ENCODE measurements at places on chromosomes 12 and 14.

GRCh38 chr14:76698191-76698590, 63.1 kb upstream of the VASH1 start:
- DNase-seq = no peak

DNA sequence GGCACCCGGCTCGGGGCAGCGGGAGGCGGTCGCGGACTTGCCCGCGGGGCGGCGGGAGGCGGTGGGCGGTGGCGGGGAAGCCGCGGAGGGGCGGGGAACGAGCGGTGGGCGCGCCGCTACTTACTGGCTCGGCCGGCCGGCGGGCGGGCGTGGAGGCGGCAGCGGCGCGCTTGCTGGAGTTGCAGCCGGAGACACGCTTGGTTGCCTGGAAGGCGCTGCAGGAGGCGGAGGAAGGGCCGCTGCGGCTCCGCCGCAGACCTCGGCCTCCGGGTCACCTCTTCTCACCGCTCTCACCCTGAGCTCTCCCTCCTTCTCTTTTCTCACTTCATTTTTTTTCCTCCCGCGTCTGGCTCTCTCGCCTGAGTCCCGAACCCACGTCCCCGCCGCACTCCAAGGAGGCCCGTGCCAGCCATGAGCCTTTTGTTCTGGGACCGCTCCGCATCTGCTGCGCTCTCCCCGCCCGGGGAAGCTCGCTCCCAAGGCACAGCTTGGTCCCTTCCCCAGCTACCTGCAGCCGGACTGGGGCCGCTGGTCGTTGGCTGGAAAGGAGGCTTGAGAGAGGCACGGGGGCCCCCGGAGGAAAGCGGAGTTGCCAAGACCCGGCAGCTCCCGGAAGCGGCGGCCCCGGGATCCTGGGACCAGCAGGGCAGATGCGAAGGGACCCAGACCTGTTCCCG, 592 bp upstream of the KCNK10 start:
- no peak for DNase-seq

DNA sequence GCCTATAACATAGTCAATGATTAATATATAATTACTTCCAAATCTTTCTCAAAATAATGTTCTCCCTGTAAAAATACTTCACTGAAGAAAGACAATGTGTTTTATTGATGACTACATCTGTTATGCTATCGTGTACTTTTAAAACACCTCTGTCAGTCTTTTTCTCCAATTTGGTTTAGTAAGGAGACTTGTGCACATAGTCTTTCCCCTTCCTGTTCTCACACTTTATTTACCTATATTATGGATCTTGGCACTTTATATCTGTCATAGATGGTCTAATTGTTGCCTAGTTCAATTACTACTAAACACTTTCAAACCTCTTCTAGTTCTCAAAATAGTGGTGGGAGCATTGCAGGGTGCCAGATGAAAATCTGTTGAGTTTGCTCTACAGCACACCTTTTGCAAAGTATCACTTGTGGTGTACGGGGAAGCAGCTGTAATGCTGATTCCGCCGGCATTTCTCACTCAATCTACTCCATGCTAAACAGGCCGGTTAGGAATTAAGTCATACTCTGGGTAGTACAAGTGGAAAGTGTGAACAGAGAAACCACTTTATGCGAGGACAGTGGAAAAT, 1.1 kb upstream of the INSM2 start:
- no peak for DNase-seq

DNA sequence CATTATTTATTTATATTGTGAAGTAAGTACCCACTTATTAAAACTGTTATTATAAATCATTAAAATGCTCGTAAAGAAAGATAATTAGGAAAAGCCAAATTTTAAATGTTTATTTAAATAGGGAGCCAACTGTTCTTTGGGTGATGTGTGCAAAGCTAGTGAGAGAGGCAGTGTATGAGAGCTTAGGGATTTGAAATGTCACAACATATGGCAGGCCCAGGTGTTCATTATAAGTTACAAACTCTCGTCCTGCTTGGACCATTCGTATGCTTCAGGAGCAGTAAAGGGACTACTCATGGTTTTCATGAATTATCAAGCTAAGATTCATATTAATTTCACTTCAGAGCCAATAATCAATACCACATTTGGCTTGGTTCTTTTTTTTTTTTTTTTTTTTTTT, 154.5 kb downstream of the TGFB3 start:
- DNase-seq = no peak

DNA sequence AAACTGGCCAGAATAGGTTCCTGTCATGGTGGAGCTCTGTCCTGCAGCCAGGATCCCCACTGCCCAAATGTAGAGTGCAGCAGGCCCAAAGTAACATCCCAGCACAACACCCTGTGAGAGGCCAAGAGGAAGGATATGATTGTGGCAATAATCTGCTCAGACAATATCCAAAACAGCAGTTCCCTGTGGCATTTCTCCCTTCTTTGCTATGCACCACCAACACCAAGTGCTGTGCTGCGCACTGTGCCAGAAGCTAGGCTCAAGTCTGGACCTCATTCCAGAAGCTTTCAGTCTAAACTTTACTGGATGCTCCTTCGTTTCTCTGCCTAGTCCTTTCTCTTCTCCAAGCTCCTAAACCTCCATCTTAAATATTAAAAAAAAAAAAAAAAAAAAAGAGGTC, 33.4 kb downstream of the SLC11A2 start:
- DNase-seq = no peak

DNA sequence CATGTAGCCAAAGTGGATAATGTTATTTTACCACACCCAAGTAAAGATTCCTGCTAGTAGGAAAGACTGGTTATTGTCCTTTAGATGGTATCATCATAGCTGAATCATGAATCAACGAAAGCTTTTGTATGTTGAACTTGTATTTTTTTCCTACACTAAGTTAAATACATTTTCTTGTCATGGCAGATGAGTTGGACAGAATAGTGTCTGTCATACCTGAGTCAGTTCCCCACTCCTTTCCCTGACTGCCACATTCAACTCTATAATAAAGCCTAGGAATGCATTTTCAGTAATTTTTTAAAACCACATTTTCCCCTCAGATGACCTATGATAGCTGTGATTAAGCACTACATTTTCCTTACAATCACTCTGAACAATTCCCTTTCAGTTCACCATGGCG, 9.3 kb upstream of the PTHLH start:
- no peak for DNase-seq

DNA sequence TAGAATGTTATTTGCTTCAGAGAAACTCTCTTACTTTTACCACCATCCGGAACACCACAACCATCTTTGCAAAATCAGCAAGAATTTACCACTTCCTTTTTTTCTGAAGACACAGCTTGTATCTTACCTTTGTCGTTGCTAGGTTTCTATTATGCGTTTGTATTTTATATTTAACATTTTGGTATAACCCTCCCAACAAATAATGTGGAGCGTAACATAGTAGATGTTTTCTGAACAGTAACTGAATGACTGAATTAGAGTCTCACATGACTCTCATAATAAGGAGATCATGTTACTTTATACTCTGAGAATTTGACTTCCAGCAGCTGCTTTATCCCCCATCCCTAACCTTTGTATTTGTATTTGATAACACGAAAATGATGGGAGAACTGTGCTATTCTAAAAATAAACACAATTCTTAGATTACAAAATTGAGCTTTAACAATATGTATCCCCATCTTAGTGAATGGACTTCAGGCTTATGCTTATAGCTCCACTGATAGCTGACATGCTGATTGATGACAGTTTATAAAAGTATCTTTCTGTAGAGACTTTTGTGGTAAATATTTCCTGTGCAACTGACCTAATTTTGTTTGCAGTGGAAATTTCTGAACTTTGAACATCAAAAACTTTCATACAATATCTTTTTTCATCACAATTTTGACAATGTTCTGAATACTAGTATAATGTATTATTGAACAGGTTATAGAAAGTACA, 7.9 kb upstream of the KLRB1 start:
- no peak for DNase-seq

- no peak for DNase-seq
Measured at GRCh38 chr14:77883847-77884238, 83.9 kb downstream of the ADCK1 start.

DNA sequence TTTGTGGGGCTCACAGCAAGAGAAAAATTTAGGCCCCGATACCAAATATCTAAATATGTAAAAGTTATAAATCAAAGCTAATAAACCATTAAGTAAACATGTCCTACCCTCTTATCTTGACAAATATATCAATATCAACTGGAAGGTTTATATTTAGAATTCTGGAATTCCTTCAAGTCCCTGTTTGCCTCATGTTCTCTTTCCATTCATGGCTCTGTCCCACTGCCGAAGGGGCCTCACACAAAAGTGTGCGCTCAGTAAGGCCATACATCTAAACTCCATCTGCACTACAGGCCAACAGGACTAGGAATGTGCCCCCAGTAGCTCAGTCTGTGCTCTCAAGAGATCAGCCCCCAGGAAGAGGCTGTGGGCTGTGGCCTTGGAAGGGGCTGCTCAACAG, 10.6 kb upstream of the ATP5MC2 start:
- DNase-seq = no peak

- DNase-seq = no peak
Measured at GRCh38 chr14:106831322-106831720, 1304.9 kb downstream of the TMEM121 start.

DNA sequence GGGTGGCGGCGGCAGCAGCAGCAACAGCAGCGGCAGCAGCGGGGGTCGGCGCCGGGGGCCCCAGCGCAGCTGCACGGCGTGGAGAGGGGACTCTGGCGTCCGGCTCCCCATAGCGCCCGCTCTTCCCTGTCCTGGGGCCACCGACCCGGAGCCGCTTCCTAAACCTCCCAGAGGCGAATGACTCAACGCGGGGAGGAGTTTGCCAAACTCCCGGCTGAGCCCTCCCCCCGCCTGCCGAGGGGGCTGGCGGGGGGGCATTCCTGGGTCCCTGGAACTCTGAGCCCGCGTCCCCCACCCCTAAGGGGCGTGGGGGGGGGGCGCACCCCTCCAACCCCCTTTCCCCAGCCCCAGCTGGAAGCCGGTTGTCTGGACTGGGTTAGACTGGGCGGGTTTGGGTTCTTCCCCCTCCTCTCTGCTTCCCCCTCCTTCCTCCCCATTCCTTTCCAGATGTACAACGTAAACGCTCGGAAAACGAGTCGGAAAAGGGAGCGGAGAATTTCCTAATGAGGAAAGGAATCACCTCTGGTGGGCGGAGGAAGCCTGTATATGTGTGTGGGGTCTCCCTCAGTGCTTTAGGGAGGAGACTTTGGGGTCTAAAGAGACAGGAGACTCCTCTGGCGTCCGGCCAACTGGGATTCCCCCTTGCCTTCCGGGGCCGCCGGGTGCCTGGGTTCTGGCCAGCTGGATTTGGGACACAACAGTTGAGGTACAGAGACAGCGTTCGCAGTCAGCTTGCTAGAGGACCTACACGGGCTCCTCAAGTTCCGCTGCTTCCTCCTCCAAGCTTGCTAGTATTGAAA, at the start of gene ITGA5:
Gene ITGA5, minus strand, starts transcription at position 179 of the 800 bp plus-strand sequence. Its CDS starts 68 bp downstream, at position 111.
- DNase-seq = no peak

GRCh38 chr12:129815846-129816245, 88.0 kb downstream of the TMEM132D start:
- no peak for DNase-seq

- DNase-seq = no peak
Measured at GRCh38 chr14:69325646-69326265, 65.8 kb downstream of the GALNT16 start.

DNA sequence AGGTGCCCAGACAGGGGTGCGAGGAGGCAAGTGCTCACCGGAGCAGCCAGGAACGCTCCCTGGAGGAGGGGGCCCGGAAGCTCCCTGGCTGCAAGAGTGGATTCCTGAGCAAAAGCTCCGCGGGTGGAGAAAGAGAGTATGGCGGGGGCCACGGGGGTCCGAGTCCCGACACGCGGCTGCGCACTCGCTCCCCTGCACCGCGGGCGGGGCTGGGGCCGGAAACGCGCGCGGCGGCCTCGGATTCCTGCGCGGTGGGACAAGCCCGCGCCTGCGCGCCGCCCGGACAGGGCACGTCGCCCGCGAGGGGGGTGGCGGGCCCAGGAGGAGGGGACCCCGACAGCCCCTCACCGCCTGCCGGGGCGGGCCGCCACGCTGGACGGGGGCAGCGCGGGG, 27.8 kb upstream of the GPR132 start:
- no peak for DNase-seq

DNA sequence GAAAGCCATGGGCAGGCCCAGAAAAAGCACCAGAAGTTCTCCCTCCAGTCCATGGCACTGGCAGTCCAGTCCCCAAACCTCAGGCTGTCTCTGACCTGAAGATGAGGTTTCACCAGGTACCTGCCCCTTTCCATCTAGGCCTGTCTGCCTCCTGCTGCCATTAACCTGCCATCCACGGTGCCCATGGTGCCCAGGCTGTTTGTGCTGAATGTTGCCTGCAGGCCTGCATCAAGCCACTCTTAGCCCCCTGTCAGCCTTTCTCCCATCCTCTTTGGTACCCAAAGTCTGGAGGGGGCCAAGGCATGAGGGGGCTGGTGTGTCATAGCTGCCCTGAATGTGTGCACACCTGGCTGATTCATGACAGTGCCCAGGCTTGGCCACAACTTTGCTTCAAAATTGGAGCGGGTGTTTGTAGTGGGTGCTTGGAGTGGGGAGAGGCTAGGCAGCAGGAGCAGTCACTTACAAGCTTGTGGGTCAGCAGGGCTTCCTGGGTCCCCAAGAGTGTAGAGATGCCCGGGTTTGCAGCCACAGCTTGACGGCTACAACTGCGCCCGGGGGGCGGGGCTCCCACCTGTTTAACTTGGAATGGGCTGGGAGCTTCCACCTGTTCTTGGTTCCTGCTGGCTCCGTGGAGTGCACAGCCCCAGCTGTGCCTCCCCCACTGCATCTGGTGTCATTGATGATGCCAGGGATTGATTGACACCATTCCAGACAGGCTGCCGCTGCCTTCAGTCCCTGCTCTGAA, 88.5 kb downstream of the GPHN start:
- DNase-seq = no peak

DNA sequence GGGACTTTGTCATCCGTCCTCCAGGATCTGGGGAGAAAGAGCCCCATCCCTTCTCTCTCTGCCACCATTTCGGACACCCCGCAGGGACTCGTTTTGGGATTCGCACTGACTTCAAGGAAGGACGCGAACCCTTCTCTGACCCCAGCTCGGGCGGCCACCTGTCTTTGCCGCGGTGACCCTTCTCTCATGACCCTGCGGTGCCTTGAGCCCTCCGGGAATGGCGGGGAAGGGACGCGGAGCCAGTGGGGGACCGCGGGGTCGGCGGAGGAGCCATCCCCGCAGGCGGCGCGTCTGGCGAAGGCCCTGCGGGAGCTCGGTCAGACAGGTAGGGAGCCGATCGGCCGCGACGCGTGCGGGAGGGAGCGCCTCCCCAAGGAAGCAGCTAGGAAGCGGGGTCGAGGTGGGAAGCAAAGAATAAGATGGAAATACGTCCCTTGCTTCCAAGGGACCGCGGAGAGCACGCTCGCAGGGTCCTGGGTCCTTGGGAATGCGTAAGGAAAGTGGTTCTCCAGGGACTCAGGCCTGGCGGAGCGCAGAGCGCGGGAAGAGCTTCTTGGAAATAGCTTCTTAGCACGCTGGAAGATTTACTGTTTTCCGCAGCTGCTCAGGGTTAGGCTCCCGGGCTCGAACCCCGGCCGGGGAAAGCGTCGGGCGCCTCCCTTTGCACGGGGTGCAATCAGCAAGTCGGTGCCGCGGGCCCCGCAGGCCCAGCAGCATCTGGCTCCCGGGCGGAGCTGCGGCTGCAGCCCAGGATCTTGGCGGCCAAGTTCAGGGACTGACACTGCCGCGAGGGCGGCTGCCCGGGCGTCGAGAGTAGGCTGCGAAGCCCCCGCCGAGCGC, 457 bp downstream of the SOCS2 start:
- DNase-seq = no peak

DNA sequence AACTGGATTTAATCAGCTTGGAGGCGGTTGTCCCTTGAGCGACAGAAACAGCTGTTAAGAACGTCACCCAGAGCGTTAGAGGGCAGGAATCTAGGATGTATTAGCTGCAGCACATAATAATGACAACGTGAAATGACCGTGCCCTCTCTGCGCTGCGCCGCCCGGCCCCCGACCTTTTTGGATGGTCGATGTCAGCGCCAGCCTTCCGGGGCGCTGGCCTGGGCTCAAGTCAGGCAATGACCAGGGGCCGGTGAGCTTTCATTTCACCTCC, 427 bp upstream of the TMEM120B start:
- no peak for DNase-seq

Measured in non-pigmented ciliary epithelial cell (primary cell).